Activated naive CD4-positive, alpha-beta T cell treated with Interleukin-2 at 50 U/mL for 16 hours (primary cell): ENCODE measurements at places on chromosomes 6 and 20.

GRCh38 chr6:33343953-33344611 lies 26.5 kb upstream of the ZBTB22 start:
- DNase-seq, result peak; percentile 40

DNA sequence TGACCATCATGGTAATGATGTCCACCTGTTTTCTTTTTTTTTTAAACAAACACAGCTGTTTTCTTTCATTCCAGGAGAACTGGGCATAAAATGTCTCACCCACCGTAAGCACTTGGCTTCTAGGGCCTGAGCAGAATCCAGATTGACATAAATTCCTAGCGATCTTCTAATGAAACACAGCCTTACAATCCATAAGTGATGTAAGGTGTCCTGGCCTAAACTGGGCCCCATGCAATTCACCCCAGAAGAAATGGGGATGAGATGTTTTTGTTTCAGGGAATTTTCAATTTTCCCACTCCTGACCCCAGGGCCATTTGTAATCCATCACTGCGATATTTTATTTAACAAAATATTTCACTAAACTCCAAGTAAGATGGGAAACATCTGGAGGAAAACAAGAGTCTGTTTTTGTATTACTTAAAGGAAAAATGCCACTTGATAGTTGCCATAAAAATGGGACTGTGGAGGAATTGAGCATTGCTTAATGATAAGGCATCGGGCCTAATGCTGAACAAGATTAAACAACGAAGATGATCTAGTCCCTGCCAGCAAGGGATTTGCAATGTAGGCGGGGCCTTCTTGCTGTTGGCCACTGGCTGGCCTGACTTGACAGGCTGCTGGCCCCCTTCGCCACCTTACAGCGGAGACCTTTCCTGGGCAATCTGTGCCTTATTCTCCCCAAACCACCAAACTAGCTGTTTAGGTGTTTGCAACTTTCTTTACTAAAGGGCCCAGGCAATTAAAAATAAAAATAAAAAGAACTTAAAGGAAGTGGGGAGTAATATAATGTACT lies 183.7 kb downstream of the CD109 start:
- no peak for DNase-seq

DNA sequence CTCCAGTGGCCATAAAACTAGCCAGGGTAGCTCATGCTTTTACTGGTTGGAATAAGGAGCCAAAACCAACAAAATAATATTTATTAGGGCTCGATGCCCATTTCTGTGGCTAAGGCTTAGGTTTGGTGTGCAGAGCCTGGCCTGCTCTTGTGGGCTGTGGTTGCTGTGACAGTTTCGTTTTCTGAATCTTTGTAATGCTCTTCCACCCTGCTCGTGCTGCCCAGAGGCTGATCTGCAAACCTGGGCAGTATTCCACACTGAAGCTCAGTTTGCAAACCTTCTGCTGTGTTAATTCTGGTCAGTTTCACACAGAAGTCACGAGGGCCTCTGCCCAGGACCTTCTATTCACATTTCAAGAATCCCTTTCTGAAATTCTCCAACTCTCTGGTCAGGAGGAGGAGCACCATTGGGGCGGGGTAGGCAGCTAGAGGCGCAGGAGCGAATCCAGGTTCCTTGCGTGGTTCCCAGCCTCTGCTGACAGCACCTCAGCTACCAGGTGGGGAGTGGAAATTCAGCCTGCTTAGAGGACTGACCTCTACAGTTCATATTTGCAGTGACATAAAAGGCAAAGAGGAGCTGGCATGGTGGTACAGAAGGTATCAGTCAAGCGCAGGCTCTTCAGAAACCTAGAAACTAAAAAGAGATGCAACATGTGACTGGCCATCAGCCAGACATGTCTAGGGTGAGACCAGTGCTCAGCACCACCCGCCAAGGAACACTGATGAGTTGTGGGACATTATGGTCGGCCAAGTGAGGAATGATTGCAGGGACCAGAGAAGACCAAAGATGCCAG lies 14.3 kb upstream of the C20orf144 start:
- DNase-seq, result no peak

GRCh38 chr6:167797476-167798265 lies 29.0 kb upstream of the AFDN start:
- no peak for DNase-seq

DNA sequence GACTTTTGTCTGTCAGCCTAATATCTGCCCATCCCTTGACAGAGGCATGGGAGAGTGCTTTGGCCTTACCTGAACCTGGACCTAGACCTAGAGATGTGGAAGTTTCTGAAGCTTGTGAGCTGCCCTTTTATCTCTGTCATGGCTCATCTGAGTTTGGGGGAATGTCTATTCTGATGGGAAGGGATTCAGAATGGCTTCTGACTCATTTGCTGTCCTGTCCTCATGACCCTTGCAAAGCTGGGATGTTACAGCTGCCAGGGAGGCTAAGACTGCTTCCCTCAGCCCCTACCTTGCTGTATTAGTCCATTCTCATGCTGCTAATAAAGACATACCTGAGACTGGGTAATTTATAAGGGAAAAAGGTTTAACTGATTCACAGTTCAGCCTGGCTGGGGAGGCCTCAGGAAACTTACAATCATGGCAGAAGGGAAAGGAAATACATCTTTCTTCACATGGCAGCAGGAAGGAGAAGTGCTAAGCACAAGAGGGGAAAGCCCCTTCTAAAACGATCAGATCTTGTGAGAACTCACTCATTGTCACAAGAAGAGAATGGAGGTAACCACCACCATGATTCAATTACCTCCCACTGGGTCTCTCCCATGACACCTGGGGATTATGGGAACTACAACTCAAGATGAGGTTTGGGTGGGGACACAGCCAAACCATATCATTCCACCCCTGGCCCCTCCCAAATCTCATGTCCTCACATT lies 252.2 kb downstream of the ERMARD start:
- DNase-seq, result no peak

DNA sequence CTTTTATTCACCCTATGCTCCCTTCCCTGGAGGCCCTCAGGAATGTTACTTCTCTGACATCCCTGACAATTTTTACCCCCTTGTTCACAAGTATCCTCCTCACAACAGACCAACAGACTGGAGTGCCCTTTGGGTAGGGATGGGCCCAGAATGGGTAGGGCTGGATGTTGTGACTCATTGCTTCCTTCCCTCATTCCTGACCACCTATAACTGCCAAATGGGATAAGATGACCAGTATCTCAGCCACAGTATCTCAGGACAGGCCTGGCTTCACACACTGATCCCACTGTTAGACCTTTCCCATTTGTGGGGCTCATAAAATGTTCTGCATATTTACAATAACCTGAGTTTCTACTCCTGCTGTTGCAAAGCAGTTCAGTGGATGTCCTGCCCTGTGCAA lies 223.0 kb upstream of the LRFN2 start:
- no peak for DNase-seq

GRCh38 chr20:43744151-43744611 lies 17.4 kb upstream of the GTSF1L start:
- no peak for DNase-seq

DNA sequence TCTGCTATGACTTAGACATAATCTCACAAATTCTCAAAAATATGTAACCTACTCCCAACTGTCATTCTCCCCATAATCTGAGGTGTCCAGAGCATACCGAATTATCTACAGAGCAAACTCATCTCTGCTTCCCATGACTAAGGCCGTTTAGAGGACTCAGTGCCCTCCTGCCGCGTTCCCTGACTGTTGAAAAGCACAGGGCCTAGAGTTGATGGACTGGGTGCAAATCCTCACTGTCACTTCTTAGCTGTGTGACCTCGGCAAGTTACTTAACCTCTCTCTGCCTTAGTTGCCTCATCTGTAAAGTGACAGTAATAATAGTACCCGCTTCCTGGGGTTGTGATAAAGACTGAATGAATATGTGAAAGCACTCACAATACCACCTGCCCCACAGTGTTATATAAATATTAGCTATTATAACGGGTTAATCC lies 4.7 kb upstream of the TUBB2A start:
- DNase-seq, result no peak

GRCh38 chr6:20542927-20543602 lies 8.8 kb downstream of the CDKAL1 start:
- no peak for DNase-seq

GRCh38 chr6:118755941-118756646 lies 104.7 kb upstream of the CEP85L start:
- no peak for DNase-seq

DNA sequence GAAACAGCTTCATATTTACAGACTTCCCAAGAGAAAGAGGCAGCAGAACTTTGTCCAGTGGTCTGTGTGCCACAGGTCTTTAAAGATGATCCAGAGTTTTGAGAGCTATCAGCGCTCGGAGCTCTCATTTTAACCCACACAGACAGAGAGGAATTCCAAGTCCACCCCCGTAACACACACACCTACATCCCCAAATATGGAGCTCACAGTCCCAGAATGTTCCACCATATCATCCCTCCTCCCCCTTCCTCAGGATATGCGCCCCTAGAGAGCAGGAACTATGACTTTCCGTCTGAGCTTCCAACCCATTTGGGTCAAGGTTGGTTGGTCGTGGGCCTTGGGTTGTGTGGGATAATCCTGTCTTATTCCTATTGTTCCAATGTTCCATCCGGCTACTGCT lies at the start of gene DEFB128:
DEFB128 (minus strand) TSS at position 101 of the 400 bp plus-strand sequence; CDS start at position 13, 88 bp downstream.
- DNase-seq, result no peak

- no peak for DNase-seq
Observed at GRCh38 chr6:64973142-64973541, 733.9 kb downstream of the EYS start.

GRCh38 chr20:50610212-50610718 lies 81.1 kb downstream of the RIPOR3 start:
- no peak for DNase-seq

GRCh38 chr6:6584310-6585002 lies 4.1 kb upstream of the LY86 start:
- no peak for DNase-seq

- DNase-seq, result no peak
Observed at GRCh38 chr6:36098920-36099647, 31.2 kb upstream of the MAPK13 start.

- DNase-seq, result no peak
Observed at GRCh38 chr20:25043499-25044260, 14.3 kb downstream of the ACSS1 start.

GRCh38 chr6:136189104-136189503 lies 61.0 kb downstream of the MTFR2 start:
- no peak for DNase-seq
